ENCODE measurements at places on chromosomes 4 and X.

DNA sequence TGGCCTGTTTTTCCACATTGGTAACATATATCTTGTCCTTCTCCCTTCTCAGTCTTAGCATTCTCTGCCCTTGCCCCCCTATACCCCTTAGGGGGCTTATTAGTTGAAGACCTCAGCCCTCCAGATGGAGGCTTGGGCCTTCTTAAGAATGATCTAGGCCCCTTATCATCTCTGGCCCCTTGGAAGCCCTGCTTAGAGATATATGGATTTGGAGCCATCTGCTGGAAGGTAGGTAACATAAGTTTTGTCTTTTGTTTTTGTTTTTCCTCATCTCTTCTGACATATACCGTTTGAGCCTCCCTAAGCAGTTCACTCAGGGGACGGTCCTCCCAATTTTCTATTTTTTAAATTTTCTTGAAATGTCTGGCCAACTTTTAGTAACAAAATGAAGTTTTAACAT lies 48.3 kb upstream of the NAP1L2 start:
- no peak for DNase-seq

DNA sequence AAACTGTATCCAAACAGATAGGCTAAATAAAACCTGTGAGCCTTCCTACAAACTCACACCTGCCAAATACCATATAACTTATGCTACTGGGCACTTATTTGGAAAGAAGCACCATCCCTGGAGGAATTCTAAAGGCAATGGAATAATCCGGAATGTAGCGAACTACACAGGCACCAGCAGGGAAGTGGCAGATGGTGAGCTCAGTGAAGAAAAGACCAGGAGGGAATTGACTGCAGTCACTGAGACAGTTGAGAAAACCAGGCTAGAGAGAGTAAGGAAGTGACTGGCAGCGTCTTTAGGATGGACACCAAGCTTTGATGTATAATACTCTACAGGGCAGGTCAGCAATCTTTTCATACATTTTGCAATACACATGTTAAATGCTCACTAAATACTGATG lies 16.3 kb downstream of the NDNF start:
- no peak for DNase-seq

GRCh38 chr4:3682236-3683076 lies 83.7 kb upstream of the ADRA2C start:
- no peak for DNase-seq

DNA sequence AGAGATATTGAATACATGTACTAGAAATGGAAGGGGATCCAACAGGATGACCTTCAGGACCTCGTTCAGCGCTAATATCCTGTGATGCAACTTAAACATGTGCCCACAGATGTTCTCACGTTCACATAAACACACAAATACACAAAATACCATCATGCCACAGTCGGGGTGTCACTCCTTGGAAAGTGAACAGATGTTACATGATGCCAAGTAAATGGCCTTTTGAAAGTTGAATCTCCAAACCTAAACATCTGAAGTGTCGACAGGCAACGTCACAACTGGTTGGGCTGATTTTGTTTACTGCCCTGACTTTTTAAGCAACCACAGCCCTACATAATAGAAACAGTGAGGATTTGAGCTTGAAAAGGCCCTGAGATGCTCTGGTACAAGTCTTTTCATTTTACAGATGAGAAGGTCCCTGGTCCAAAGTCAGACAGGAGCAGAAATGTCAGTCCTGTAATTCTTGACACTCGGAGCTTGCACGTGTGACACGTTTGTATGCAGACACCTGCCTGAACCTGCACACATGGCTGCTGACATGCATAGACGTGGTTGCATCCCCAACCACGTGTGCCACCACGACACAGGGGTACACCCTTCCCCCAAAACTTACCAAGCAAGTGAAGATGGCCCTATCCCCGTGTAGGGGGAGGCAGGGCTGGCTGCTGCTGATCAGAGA lies 23.5 kb upstream of the BCORL1 start:
- DNase-seq, result no peak

GRCh38 chr4:87881115-87881514 lies 48.3 kb downstream of the MEPE start:
- no peak for DNase-seq

GRCh38 chr4:161894014-161894413 lies 269.8 kb downstream of the FSTL5 start:
- no peak for DNase-seq

DNA sequence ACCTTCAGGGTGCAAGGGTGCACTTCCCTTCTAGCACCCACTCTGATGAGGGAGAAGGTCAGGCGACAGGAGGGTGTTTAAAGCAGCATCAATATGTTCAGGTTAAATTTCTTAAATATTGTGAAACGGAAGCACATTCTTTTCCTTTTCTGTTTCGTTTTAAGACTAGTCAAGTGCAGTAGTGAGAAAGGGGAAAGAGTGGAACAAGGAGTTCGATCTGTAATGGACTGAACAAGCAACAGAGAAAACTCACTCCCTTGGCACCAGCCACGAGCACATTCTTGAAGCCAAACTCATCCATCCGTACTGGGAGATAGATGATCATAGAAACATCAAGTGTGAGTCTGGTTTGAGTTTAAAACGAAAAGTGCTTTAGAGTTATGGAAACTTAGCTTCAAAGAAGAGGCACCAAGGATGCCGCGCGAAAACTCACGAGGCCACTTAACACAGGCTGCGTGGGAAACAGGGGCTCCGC lies 815 bp downstream of the FAM53A start:
- no peak for DNase-seq

GRCh38 chr4:101020956-101021355 lies 326.4 kb downstream of the PPP3CA start:
- no peak for DNase-seq

DNA sequence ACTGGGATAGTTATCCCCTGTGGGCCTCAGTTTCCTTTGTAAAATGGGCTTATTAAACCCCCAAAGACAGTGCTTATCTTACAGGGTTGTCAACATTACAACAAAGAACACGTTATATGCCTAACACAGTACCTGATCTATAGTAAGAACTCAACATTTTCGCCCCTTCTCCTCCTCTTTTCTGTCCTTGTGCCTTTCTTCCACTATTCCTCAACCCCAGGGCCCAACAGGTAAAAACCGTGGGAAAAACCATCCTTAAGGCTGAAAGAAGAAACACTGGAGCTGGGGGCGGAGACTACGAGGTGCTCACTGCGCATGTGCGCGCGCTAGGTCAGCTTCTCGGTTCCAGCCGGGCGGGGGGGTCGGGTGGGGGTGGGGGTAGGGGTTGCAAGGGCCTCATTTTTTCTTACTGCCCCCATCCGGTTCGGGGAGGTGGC lies 426 bp upstream of the XIAP start:
- DNase-seq, result peak; percentile 74

- DNase-seq, result no peak
These were observed 39.7 kb downstream of the LGI2 start for GRCh38 chr4:24991015-24991414.

DNA sequence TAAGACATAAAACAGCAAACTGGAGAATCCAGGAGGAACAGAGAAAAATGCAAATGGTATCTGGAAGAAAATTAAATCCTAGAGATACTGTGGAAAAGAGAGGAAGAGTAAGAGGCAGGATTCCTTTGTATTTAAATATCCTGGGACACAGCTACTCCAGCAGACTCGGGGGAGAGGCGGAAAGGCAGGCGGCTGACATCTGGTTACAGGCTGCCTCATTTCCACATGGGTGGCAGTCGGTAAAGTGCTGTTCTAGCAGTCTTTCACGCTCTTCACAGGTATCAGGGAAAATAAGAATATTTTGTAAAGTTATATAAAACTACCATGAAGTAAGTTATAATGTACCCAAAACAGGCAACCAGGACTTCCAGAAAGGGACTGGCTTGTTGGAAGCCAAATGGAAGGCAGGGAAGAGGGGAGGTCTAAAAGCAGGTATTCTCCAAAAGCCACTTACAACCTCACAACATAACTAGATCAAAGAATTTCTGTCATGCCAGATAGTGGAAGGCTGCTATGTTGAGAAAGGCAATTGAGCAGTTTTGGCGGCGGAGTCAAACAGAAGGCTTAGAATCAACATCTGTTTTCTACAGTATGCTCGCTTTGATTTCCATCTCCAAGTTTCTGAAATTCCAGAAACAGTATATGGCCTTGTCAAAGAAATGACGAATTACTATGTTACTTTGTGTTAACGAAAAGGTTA lies 1.3 kb upstream of the TIGD2 start:
- DNase-seq, result no peak

GRCh38 chr4:159281771-159282170 lies 178.9 kb downstream of the RAPGEF2 start:
- DNase-seq, result no peak

- DNase-seq, result no peak
These were observed 415.3 kb downstream of the PDGFC start for GRCh38 chr4:156556336-156556735.

- peak; percentile 9 for DNase-seq
These were observed 41.3 kb upstream of the GPC3 start for GRCh38 chrX:134026565-134027311.

- DNase-seq, result peak; percentile 59
These were observed 5.6 kb upstream of the CT47C1 start for GRCh38 chrX:119067023-119067739.

DNA sequence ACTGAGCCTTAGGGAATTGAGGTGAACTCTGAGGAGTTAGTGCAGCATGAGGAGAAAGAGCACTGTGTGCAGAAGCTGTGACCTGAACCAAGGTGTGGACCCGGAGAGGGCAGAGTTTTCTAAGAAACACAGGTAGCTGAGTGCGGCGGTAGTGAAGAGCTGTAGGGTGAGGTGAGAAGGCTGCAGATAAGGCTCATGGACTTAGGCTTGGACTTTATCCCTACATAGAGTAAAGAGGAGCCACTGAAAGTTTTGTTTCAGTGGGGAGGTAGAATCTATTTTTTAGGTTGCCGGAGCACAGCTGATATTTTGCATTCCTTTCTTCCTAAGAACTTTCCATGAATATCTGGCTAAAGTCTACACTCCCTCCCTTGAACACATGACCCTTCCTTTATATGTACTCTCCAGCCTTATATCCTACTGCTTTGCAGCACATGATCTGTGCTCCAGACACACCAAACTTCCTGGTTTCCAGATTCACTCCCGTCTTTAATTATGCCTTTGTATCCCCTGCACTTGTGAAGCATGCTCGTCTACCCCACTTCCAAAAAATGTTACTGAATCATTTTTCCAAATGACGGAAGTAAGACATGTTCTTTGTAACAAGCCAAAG lies 10.6 kb upstream of the PGRMC2 start:
- no peak for DNase-seq

- no peak for DNase-seq
These were observed 41.0 kb upstream of the DMD start for GRCh38 chrX:33252306-33252825.

- no peak for DNase-seq
These were observed 85.9 kb downstream of the RASL11B start for GRCh38 chr4:52948057-52948423.

GRCh38 chrX:72054779-72055489 lies 76.8 kb downstream of the RTL5 start:
- DNase-seq, result no peak

- DNase-seq, result no peak
These were observed 7.8 kb upstream of the ZBTB33 start for GRCh38 chrX:120242813-120243212.

- DNase-seq, result no peak
These were observed 127.3 kb downstream of the DCHS2 start for GRCh38 chr4:154364066-154364845.

DNA sequence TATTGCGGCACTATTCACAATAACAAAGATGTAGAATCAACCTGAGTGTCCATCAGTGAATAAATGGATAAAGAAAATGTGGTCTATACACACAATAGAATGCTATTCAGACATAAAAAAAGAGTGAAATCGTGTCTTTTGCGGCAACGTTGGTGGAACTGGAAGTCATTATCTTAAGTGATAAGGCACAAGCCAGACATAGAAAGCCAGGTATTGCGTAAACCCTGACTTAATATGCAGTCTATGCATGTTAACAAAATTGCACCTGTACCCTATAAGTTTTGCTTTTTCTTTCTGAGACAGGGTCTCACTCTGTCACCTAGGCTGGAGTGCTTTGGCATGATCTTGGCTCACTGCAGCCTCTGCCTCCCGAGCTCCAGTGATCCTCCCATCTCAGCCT lies 28.6 kb downstream of the KIAA0232 start:
- DNase-seq, result no peak

GRCh38 chr4:36218121-36218520 lies 26.2 kb downstream of the ARAP2 start:
- DNase-seq, result no peak

- no peak for DNase-seq
These were observed 20.2 kb downstream of the PDK3 start for GRCh38 chrX:24485323-24485722.
